ENCODE measurements at places on chromosomes 1 and 21.

DNA sequence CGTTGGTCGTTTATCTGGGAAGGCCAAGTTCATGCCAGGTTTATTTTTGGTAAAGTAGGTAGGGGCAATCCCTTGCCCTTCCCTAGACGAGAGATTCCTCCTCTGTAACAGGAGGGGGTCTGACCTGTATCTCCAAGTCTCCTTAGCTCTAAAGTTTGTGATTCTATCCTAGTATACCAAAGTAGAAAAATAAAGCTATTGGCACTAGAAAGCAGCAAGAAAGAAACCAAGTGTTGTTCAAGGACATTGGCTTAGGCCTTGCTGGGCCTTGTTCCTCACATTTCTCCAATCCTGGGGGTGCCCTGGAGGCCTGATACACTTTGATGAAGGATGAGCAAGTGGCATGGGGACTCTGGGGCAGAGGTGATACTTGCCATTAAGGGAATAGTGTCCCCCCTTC, 814 bp downstream of the MTARC2 start:
- no peak for DNase-seq

DNA sequence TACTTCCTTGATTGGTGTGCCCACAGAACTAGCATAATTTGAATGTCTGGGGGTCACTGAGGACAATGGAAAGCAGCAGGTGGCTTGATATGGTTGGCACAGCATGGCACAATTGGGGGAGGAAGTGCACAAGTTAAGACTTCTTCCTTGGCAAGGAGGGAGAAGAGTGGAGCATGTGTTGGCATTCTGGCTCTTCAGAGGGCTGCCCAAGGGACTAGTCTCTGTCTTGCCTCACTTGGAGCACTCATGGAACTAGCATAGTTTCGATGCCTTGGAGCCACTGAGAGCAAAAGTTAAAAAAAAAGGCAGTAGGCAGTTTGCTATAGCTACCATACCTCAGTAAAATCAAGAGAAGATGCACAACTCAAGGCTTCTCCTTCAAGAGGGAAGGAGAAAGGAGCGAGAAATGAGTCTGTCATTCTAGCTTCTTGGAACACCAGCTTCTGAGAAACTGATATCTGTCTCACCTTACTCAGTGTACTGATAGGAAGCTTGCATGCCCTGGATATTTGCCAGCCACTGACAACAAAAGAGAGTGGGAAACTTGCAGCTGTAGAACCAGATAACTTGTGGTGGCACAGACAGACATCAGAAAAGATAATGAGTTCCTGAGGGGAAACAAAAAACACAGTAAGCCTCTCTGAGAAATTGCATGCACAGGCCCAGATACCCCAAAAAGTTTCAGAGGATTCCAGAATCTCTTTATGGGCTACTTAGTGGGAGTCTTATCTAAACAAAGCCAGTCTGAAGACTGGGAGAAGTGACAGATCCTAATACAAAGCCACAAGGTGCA, 207.5 kb upstream of the SAMSN1 start:
- DNase-seq, result no peak

DNA sequence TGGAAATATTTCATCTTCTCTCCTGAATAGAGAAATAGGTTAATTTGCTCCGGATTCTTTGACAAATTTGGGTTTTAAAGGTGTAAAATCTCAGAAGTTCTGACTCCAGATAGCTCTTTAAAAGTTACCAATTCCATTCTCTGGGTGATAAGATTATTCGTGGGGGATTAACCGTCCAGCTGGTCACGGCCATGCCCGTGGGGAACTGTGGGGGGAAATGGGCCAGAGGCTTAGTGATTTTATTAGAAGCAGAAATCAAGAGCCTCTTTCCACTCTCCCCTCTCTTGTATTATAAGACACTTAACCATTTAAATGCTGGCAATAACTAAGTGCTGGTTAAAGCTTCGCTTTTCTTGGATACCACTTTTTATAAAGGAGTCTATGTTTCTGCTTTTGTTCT, 376.4 kb upstream of the KAZN start:
- DNase-seq, result no peak

- no peak for DNase-seq
Observed at GRCh38 chr1:84202126-84202525, 58.1 kb downstream of the PRKACB start.

DNA sequence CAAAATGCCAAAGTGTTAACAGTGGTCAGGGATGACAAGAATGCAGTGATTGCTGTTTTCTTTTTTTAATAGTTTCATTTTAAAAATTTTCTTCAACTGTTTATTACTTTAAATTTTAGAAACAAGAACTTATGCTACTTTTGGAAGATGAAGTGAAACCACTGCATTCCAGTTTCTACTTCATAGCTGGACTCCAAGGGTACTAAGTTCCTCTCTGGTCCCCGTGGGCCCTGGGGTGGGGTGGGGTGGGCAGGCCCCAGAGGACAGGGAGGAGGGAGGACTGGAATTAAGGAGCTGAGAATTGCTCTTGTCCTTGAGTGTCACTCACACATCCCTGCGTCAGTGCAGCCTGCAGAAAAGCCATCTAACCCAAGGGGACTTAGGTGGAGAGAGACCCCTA, 97.3 kb downstream of the RAVER2 start:
- no peak for DNase-seq
